ENCODE measurements at places on chromosomes 12 and 14.

DNA sequence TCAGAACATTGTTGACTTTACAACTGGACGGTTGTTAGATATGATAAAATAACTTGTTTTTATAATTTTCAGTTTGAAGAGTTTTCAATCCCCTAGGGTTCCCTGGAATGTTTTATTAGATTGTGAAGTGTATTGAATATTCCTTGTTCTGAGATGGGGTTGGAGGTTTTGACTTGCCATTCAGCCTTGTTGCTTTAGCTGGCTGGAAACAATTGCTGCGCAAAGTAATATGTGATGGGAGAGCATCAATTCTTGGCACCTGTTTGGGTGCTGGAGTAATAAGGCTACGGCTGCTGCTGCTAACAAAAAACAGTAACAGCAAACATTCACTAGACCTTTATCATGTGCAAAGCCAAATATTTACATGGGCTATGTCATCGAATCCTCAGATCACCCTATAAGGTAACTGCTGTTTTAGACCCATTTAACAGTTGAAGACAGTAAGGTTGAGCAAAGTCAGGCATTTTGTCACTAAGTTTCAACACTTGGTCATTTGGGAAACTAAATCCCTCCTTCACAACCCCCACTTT, 241.0 kb upstream of the TBX3 start:
- DNase-seq = no peak

DNA sequence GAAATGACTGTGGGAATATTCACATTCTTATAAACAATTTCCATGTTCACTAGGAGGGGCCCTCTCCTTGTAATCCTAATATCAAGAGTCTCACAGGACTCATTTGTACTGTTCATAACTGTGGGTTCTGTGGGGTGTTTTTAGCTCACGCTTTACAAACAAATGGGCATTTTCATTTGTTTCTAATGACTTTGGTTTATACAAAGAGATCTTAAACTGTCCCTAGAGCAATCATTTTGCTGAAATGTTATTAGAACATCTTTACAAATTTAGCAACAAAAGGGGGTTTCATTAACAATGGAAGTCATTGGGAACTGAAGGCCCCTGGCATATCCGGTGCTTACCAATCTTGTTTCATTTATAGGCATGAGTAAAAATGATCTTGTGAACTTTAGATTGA, 370.5 kb downstream of the TRHDE start:
- no peak for DNase-seq

GRCh38 chr12:71057330-71057729, 100.5 kb downstream of the TSPAN8 start:
- DNase-seq = no peak

DNA sequence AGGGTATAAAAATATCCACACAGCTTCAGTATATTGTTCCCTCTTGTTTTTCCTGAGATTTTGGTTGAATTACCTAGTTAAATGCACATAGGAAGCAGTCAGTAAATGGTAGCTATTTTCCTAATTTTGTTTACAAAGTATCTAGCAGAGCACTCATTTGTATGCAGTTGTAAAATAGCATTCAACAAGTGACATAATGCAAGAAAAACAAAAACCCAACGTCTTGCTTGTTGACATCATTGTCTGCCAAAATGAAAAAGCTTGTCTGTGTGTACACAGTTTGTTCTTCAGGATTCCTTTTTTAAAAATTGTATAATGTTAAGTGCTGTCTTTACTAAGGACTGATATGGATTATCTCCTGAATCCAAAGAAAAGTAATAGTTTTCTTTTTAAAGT, 2.7 kb downstream of the VRTN start:
- DNase-seq = no peak

- DNase-seq = no peak
These were observed 130.8 kb downstream of the CAPZA3 start for GRCh38 chr12:18868717-18869116.

GRCh38 chr12:49294804-49295081, 204 bp upstream of the PRPH start:
- no peak for DNase-seq

- no peak for DNase-seq
These were observed 44.4 kb upstream of the BATF start for GRCh38 chr14:75477881-75478280.

GRCh38 chr12:121711361-121712189, 977 bp upstream of the TMEM120B start:
- no peak for DNase-seq

DNA sequence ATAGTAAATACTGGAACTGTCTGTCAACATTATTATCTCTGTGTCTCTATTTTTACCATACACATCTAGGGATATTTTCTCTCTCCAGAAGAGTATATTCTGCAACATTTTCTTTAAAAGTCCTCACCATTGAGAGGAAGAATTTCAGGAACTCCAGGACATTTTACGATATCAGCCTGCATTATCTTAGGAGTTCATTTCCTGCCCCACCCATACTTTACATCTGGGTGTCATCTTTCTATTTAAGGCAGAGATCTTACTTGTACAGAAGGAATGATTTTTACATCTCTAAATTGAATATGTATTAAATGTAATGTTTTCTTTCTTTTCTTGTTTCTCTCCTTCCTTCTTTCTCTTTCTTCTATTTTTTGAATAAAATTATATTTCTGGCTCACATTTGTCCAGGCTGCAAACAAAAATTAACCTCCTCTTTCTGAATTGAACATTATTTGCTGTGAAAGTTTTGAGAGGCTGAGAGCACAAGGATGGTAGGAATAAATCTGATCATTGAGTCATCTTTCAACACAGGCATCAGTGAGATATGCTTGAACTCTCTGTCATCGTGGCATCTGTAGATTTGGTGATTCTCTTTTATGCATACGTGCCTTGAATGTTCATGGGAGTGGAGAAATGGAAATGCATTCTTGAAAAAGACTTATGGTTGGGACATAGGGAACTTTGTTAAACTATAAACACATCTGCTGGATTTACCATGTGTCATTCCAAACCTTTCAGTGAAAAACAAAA, 753.6 kb downstream of the SLC16A7 start:
- DNase-seq = no peak

- DNase-seq = no peak
These were observed 13.1 kb downstream of the GPR68 start for GRCh38 chr14:91231446-91231845.

- DNase-seq = no peak
These were observed 12.6 kb downstream of the R3HDM2 start for GRCh38 chr12:57418255-57418654.
